Right kidney (tissue), 9 donors: ENCODE measurements at places on chromosomes 1 and 21.

- no peak for DNase-seq
Measured at GRCh38 chr1:220768126-220768601, 18.5 kb upstream of the MTARC1 start.

GRCh38 chr1:80008934-80009333 is 1002.4 kb upstream of the ADGRL4 start:
- no peak for DNase-seq

DNA sequence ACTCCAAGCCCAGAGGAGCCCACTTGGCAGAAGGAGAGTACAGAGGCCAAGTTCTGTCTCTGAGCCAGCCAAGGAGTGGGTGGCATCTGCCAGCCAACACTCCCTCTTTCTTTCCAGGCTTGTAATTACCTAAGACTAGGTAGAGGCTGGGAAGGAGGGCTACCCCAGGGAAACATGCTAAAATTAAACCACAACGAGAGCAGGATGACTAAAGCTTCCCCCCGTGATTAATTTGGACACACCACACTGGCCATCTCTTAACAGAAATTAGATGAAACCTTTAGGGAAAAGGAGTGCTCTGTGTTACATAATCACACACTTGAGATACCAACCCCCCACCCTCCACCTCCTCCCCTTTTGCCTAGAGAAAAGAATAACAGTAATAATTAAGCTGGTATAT is 102.1 kb upstream of the ZC3H12A start:
- DNase-seq = no peak

DNA sequence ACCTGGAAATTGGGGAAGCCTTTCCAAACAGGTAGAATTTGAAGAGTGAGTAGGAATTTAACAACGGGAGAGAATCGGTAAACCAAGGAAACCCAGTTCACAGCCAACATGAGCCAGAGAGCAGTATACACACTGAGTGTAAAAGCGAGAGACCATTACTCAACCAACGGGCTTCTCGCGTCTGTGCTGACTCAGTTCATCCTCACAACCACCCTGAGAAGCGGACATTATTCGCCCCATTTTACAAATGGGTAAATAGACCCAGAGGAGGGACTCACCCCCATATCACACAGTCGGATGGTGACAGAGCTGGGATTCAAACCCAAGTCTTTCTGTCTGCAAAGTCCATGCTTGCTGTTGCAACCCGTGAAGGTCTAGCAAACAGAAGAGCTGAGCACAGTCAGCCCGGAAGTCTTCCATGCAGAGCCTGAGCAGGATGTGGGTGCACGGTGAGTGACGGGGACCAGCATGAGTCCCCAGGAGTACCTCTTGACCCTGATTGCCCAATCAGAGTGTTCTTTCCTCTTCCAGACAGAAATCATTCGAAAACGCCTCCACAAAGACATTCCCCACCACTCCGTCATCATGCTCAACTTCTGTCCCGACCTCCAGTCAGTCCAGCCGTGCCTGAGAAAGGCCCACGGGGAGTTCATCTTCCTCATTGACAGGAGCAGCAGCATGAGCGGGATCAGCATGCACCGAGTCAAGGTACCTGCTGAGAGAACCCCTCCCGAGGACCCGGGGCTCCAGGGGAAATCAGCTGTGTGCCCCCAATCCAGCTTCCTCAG is 32.3 kb downstream of the VWA5B1 start:
- no peak for DNase-seq

- DNase-seq = no peak
Measured at GRCh38 chr1:177278626-177279390, 108.0 kb downstream of the BRINP2 start.

GRCh38 chr1:46188295-46189030 is 9.8 kb downstream of the POMGNT1 start:
- no peak for DNase-seq

DNA sequence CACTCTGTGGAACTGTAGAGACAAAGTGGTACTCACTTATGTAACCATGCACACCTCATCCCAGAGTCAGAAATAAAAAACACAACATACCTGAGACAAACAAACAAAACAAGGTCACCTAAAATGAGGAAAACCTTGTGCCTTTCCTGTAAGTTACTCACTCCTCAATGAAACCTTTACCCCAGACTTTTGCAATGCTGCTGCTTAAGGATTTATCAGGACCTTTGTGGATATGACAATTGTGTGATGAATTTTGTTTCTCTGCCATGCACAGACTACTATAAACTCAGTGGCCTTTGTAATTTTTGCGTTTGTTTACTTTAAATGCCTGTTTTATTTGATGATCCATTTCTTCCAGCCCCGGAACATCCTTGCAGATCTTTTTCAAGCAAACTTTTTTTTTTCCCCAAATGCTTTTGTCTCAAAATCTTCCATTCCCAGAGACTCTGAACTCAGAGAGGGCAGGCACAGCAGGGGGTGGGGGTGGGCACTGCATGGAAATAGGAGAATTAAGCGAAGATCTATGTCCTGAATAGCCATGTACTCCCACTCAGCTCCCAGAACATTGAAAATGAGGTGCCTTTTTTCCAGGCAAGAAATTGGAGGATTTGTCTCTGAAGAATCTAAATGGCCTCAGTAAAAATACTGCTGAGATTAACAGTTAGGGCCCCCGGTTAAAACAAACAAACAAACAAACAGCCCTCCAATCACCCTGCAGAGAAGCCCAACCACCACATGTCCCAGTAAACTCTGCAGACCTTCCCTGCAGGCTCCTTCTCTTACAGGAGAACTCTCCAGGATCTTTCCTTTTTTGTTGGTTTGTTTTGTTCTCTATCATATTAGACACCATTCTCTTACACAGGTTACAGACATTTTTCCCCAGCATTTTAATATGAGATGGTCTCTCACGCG is 22.6 kb upstream of the SIM2 start:
- no peak for DNase-seq

DNA sequence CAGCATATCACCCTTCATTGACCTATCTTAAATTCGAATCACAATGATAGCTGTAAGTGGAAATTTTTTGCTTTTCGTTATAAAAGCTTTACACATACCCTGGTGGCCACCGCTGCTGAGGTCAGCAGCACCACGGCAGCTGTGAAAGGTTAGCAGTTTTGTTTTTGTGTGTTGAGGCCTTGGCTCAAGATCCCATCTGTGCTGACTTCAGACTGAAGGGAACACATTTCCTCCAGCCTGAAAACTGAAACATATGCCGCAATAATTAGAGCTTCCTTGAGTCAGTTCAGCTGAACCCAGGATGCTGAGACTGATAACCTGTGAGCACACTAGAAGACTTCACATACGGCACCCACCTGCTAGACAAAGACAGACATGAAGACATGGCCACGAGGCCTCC is 103.0 kb downstream of the SMYD3 start:
- no peak for DNase-seq
